ENCODE measurements at places on chromosomes 11 and 22. TPM values are rescaled to one million over a fixed set of nuclear protein-coding genes. Genes with fewer than 3 reads are reported as not detected.

GRCh38 chr11:105910095-105910715 lies 111.8 kb downstream of the MSANTD4 start:
- no peak for DNase-seq

TMEM45B gene
- not detected for polyA plus RNA-seq

DNA sequence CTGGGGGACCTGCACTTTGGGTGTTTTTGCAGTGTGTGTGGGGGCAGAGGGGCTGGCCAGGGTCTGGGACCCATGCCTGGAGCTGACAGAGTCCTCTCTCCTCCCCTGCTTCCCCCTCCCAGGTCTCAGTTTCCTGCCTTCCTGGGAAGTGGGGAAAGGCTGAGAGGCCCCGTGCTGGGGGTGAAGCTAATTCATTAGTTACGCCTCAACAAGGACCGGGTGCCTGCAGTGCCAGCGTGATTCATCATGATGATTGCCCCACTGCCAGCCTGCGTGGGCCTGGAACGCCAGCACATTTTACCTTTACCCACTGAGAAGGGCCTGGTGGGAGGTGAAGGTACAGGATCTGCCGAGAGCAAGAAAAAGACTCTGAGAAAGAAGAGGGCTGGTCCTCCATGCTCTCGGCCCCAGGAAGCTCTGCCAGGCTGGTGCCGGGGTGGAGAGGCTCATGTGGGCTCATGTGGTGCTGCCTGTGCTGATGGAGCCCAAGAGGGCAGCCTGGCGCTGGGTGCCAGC lies 2.9 kb upstream of the LRRC10B start:
- DNase-seq = peak; percentile 37

- no peak for DNase-seq
Measured at GRCh38 chr11:12707500-12707880, 33.3 kb downstream of the TEAD1 start.

- peak; percentile 59 for DNase-seq
Measured at GRCh38 chr11:35944503-35945136, 758 bp downstream of the LDLRAD3 start.

- no peak for DNase-seq
Measured at GRCh38 chr11:44368886-44369285, 58.9 kb upstream of the ALX4 start.

APLNR gene
- polyA plus RNA-seq = not detected

DNA sequence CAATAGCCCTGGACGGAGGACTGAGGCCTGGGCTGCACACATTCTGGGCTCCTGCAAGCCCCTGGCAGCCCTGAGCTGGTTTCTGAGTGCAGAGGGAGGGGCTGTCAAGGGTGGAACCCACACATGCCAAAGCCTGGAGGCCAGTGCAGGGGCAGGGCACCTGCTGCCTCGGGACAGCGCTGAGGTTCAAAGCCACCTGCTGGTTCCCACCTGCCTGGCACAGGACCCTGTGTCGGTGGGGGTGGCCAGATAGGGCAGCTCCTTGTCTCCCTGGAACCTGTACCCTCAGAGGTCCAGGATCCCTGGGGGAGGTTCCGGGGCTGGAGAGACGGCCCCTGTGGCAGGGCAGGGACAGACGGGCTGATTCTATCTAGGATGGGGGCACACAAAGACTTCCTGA lies 40.8 kb downstream of the RTN4R start:
- DNase-seq = no peak

DNA sequence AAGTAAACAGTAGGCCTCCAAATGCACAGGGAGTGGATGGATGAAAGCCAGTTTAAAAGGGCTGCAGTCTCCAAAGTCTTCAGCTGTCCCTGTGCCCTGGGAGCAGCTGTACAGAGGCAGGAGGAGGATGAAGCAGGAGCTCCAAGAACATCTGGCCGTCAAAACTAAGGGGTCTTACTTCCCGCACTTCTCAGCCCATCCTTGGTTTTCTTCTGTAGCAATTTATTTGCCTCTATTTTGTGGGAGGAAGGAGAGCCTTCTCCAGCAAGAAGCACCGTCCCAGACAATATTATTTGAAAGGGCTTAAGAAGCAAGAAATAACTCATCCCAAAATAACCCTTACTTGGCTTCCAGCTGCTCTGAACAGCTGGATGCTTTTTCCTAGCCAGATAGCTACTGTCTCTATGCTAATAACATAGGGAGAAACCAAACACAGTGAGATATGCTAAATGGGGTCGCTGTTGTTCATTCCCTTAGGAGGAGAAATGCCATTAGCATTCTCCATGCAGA lies 133.2 kb downstream of the SPATA19 start:
- no peak for DNase-seq

- peak; percentile 61 for DNase-seq
Measured at GRCh38 chr22:33209930-33210784, 152.0 kb upstream of the SYN3 start.
